ENCODE measurements at places on chromosomes 13 and 19. TPM values are rescaled to one million over a fixed set of nuclear protein-coding genes. Genes with fewer than 3 reads are reported as not detected.

Gene ATP8B3
- total RNA-seq = 0.90 TPM

Gene CAPN12
- 0.13 TPM for total RNA-seq

Gene ZNF132
- total RNA-seq = 6.2 TPM

Gene DMPK
- total RNA-seq = 5.0 TPM

DNA sequence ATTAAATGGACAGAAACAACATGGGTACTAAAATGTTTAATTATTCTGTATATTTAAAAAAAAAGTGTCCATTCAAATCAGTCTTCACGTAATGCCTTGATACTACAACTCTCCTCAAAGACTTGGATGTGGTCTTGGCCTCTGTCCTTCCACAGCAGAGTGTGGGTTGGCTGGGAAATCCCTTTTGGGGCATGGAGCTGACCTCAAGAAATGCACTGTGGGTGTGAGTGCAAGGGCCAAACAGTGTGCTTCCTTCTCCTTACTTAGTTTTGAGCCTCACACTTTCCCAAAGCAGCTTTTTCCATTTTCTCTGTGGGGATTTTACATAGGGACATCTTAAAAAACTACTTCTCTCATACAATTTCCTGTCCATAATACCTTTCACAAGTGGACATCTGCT is 607.4 kb downstream of the EFNB2 start:
- DNase-seq = no peak
